Substantia nigra (tissue), 51 donors: ENCODE measurements at places on chromosomes 4 and X.

DNA sequence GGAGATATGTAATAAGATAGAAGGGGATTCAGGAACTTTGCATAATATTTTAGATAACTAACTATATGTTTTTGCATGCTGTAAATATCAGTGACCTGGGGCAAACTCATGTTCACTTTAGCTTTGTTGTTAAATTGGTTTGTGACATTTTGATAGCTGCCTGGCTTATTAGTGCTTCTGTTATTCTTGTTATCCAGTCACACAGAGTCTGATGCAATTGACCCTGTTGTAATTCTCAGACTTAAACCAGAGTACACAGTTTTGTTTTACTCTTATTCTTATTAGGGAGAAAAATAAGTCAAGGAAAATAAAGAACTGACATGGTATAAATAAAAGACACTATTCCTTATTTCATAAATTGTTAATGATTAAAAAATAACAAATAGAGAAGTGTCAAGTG, 516.7 kb upstream of the SLIT2 start:
- DNase-seq = no peak

DNA sequence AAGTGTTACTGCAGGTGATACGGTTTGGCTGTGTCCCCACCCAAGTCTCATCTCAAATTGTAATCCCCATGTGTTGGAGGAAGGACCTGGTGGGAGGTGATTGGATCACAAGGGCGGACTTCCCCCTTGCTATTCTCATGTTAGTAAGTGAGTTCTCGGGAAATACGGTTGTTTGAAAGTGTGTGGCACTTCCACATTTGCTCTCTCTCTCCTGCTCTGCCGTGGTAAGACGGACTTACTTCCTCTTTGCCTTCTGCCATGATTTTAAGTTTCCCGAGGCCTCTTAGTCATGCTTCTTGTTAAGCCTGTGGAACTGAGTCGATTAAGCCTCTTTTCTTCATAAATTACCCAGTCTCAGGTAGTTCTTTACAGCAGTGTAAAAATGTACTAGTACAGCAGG, 65.2 kb upstream of the SLC7A11 start:
- DNase-seq = no peak

DNA sequence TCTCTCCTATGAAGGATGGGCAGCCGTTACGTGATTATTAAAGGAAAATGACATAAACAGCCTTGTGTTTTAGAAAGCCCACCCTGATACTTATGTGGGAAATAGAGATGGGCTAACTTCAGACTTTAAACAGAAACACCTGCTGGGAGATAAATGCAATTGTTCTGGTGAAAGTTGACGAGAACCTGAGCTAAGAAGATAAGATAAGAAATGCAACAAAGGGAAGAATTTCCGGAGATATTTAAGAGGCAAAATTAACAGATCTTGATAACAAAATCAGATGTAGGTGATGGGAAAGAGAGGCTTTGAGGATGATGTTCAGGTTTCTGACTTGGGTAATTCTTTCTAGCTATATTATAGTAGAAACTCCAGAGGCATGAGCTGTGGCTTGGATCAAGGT, 102.7 kb upstream of the SLC7A11 start:
- no peak for DNase-seq

DNA sequence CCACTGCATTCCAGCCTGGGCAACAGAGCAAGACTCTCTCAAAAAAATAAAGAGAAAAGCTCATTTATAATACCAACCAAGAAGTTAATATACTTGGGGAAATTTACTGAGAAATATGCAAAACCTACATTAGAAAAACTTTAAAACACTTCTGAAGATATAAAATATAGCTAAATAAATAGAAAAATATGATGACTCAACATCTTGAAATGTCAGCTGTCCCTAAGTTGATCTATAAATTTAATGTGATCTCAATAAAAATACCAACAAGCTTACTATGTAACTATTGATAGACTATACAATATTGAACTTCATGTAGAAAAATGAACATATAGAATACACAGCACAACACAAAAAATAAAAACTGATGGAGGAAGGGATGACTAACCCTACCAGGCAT, 87.5 kb upstream of the INTU start:
- DNase-seq = no peak

- DNase-seq = no peak
Measured at GRCh38 chrX:24410514-24411189, 50.2 kb downstream of the SUPT20HL1 start.

DNA sequence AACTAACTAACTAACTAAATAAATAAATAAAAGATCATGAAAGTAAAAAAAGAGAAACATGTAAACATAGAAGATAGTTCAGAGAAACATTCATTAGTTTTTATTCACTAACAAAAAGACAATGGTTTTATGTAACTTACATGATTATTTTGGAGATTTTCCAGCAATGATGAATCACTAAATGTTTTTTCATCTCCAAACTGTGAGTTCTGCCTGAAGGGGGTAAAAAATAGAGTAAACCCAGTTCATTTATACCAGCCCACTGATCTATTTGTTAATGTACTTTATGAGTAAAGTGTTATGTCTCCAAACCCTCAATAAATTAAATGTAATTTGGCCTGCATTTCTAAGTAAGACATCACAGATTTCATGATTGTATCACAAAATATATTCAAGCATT, 101.1 kb downstream of the ATP8A1 start:
- no peak for DNase-seq

GRCh38 chr4:53593765-53594164, 2.5 kb upstream of the LNX1 start:
- no peak for DNase-seq

DNA sequence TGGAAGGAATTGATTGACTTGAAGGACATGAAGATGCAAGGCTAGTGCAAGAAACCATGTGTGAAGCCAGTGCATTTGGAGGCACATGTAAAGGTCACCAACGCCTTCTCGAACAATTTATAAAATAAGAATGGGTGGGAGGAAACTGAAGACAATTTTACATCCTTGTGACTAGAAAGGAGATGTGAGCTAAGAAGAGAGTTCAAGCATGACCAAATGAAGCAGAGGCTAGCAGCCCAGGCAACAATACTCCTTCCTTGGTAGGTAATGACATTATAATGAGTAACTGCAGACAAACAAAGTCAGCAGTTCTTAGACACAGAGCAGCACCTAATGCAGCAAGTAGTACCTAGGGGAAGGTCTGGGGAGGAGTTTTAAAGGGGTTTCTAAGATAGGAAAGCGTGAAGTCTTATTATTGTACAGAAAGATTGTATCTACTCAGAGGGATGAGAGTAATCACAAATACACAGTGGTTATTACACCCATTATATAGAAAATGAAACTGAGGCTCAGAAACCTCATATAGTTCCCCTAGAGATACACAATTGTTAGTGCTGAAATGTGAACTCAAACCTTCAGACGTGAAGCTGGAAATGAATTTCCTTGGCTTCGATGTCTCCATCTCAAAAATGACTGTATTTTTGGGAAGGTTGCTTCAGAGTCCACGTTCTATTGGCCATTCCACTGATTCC, 56.1 kb downstream of the ATXN3L start:
- no peak for DNase-seq

DNA sequence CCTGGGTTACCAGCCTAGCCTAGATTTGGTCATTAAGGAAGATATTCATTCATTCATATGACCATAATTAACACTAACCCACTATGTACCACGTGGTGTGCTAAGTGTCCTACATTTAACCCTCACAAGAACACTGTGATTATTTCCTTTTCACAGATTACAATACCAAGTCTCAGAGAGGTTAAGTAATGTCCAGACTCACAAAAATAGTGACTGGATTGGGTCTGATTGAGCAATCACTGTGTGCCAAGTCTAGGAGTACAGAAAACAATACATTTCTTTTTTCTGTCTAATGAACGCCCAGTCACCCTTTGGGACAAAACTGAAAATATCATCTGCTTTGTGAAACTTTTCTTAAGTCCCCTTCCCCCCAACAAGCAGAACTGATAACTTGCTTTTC, 7.6 kb upstream of the DLG3 start:
- no peak for DNase-seq

DNA sequence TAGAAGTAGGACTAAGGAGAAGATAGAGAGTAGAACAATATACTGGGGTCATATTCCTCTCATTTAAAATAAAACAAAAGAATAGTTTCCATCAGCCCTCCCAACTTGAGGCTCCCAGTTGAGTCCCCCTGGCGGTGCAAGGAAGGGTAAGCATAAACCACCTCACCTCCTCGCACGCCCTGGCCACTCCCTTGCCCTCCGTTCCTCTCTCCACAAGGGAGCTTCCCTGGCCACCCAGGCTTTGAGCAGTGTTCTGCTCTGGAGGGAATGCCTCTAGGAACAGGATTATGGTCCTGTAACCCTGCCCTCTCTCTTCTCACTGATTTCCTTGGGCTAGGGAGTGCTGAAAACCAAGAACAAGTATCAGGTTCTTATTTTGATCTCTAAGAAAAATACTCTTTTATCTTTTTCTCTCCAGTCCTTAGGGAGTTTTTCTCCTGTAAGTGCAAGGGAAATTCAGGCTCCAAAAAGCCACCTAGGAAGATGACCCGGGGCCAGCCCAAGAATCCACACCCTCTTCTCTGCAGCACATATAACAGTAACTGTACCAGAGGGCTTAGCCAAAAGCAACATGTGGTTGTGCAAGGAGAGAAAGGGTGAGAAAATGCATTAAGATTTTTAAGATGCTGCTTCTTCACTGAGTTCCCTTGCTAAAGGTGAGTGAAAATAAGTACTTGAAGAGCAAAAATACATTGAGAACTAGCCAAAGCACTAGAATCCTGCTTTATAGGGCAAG, 69.9 kb downstream of the USP38 start:
- no peak for DNase-seq

GRCh38 chr4:25320773-25321172, 8.2 kb downstream of the ZCCHC4 start:
- DNase-seq = no peak

DNA sequence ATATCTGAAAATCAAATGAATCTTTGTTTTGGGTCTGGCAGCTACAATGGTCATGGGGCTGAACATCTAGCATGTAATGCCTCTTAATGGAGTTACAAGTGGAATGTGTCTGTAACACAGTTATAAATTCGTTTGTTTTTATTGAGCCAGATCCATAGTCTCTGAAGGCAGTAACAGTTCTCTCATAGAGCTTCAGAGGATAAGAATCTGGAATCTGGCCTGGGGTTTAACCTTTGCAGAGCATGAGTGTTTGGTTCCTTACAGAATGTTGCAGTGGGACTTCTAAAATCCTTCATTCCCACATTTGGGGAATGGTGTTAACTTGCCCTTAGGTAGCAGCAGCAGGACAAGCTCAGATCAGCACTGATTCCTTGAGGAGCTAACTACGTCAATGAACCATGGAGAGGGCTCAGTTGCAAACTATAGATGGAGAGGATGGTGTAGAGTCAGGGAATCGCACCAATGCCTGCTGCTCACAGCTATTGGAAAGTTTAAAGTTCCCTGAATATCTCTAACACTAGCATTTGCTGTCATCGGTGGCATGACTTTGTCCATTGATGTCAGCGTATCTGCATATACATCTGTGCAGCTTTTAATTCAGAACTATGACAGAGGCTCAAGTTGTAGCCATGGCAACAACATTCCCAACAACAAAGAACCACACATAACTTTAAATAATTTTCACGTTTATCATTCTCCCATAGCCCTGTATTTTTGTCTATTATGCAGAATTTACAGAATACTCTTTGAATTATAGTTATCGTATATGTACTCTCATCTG, 72.2 kb downstream of the RASGEF1B start:
- no peak for DNase-seq

GRCh38 chr4:16083241-16084191, at the start of gene PROM1:
Gene PROM1, minus strand, starts transcription at chr4:16084023. Its CDS starts 8,117 bp downstream, at chr4:16075906.
- no peak for DNase-seq

- DNase-seq = no peak
Measured at GRCh38 chr4:14652522-14652921, 349.8 kb upstream of the CPEB2 start.

DNA sequence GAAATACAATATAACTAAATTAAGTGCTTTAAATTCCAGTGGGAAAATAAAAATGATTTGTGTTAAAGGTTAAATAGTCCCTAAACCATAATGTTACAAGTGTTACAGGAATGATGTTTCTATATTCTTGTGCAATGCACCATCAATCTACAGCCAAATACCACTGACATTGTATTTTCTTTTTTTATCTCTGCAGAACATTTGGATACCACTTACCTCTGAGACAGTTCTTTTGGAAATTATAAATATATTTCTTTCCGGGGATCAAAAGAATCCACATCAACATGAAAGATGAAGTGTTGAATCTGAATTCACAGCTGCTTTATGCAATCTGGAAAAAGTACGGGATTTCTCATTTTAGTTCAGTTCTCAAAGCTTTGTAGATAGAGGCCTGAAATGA, 518.3 kb upstream of the AGA start:
- DNase-seq = no peak

DNA sequence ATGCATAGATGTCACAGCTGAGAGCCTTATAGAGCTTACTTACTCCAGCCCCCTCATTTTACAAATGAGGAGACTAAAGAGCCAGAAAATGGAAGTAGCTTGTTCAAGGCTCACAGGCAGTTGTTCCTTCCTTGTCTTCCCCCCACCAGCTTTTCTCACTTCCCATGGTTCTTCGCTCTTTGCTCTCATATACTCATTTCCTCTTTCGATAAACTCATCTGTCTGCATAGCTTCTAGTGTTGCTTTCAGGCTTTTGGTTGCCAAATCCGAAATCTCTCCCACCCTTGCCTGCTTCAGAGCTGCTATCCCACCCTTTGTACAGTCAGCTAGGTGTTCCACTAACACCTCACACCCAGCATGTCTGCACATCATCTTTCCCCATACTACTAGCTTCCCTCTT, 25.0 kb upstream of the GJB1 start:
- no peak for DNase-seq

DNA sequence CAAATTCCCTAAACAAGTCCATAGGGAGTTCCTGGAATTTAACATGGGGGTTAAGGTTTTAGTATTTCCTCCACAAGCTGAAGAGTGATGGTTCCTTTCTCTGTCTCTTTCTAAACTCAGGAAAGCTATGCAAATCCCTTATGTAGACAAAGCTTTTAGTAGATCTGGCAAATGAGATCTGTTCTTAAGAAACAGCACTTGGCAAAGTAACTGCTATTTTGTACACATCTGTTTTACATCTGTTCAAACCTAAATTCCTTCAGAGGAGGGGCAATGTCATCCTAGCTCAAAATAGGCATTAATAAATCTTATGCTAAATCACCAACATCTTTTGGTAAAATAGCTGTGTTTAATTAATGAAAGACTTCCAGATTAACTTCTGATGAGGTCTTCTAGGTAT, 137.8 kb upstream of the TBC1D9 start:
- DNase-seq = no peak

GRCh38 chr4:56004235-56004634, 55.5 kb downstream of the CEP135 start:
- DNase-seq = no peak

- DNase-seq = no peak
Measured at GRCh38 chr4:8599657-8600056, 7.1 kb downstream of the CPZ start.

- no peak for DNase-seq
Measured at GRCh38 chrX:41373989-41374606, 40.1 kb downstream of the DDX3X start.
